ENCODE measurements at places on chromosomes 4 and X.

DNA sequence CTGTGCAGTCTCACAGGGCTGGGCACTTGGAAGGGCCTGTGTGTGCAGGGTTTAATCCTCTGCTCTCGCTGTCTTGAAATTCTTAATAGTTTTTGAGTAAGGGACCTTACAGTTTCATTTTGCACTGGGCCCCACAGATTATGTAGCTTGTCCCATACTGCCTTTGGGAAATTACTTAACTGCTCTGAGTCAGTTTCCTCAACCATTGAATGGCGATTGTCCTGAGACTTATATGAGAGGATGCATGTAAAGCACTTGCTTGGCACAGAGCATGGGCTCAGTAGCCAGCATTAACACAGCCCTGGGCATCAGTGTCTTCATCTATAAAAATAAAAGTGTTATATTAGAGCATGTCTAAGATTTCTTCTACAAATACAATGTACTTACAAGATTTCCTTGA, 55.8 kb downstream of the CLCN5 start:
- DNase-seq: no peak

DNA sequence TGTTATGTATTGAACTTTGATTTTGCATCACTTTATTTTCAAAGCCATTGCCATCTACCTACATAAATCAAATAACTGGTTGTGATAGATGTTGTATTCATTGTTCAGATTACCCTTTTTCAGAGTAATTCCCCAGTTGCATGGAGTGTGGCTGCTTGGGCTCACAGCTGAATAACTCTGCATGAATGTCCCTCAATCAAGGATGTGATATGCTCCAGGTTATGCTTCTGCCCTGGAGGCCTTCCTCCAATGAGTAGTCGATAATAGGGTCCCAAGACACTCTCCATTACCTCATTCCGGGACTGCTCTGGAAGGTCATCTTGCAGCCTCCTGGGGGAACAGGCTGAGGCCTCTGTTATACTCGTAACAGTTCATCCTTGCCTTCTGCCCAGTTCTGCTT, 251.8 kb downstream of the ADGRL3 start:
- DNase-seq: no peak

DNA sequence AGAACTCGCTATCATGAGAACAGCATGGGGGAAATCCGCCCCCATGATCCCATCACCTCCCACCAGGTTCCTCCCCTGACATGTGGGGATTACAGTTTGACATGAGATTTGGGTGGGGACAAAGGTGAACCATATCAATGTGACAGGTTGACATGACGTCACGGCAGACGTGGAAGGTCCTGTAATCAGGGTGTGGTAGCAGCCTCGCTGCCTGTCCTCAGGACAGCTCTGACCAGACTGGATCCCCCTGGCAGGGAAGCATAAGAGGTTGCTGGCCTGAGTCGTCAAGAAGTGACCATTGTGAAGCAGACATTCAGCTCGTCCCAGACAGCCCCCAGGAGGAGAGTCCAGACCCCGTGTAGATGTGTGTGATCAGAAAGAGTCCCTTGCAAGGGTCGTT, 104.6 kb downstream of the TNIP2 start:
- no peak for DNase-seq

GRCh38 chrX:13932416-13932815, 97.3 kb downstream of the GEMIN8 start:
- DNase-seq: no peak

GRCh38 chrX:103716962-103717361, 6.3 kb downstream of the TMEM31 start:
- DNase-seq: peak; percentile 78

DNA sequence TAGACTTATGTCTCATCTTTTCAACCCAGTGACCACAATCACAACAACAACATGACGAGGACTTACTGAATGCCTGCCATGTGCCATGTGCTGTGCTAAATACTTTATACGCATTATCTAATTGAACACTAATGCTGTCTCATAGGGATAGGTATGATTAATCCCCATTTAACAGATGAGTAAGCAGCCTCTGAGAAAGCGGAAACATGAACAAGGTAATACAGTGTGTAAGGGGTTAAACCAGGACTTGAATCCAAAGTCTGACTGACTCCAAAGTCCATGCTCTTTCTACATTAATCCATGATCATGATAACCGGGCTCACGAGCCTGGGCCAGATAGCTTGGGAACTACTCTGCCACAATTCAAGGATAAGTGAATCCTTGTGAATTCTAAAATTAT, 105.3 kb upstream of the MBNL3 start:
- DNase-seq: peak; percentile 77

Measured in small intestine (tissue), 16 donors.